ENCODE measurements at places on chromosomes 2 and 18. TPM values are rescaled to one million over a fixed set of nuclear protein-coding genes. Genes with fewer than 3 reads are reported as not detected.

DNA sequence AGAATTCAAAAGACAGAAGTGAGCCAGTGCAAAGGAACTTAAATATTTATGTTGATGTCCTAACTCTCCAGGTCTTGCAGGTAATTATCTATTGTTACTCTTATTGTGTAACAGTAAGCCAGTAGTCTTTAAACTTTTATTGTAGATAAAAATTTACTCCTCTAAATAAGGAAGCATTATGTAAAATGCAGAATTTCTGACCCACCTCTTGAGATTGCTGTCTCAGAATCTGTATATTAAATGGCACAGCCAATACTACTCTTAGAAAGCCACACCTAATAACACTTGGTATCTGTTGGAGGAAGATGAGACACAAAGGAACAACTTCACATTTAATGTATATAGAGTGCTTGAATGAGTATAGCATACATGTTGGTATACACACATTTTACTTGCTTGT is 613.5 kb upstream of the ZNF804A start:
- no peak for DNase-seq

DNA sequence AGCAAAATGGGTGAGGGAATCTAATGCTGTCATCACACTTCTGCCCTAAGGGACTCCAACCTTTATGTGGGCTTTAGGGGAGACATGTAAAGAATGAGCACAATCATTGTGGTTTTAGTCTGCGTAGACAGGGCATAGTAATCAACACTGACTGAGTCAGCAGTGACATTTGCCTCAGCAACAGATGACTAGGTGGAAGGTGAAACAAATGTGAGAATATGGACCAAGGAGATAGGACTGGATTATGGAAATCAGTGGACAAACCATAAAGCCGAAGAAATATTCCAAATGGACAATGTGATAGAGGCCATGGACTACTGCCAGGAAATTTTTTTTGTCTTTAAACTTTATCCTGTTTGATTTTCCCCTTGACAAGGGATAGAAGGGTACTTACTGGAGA is 83.9 kb downstream of the PDK1 start:
- no peak for DNase-seq

GRCh38 chr2:202035089-202035940 is 1.7 kb downstream of the FZD7 start:
- DNase-seq = peak; percentile 92

GRCh38 chr2:16020389-16021008 is 80.1 kb downstream of the MYCN start:
- DNase-seq = no peak

GRCh38 chr18:76679259-76679658 is 143.1 kb upstream of the ZNF236 start:
- no peak for DNase-seq

DNA sequence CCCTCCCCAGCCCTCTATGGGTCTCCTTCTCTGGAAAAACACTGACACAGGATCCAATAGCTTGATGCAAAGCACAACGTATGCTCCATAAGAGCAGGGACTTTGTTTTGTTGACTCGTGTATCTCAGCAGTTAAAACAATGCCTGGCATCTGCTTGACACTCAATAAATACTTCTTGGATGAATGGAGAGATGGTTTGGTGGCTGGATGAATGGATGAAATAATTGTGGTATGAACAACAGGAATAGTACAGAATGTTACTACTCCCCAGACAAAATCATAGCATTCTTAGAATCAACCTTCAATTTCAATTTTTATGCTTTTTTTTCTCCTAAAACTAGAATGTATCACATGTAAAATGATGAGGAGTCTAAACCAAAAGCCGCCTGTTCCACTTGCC is 57.4 kb downstream of the KCNE4 start:
- no peak for DNase-seq

DNA sequence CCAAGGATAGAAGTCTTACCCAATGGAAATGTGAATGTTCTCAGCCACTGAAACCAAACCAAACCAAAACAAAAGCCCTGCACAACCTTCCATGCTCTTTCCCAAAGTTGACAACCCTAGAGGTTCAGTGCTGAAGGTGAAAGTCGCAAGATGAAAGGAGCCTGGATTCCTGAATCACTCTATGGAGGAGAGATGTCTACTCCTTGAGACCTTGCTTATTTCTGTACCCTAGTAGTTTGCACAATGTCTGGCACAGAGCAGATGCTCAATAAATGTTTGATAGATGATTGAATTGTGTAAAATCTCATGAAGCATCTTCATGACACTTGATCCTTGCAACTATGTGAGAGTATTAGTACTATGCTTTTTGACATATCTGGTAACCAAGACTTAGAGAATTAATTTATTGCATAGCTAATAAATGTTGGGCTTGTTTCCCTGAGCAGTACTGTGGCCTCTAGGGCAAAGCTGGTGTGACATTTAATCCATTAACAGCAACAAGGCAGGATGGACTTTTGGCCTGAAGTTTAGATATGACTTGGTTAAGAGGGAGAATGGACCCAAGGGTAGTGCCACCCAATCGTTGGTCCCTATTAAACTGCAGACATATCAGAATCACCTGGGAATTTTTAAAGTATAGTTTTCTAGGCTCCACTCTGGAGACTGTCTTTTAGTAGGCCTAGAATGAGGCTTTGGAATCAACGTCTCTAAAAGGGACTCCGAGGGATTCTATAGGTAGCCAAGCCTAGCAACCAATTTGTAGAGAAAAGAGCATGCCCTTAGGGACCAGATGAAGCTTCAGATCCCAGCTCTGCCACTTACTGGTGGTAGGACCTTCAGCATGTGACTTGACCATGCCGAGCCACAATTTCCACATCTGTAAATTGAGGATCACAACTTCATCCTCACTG is 145.9 kb downstream of the DDX1 start:
- no peak for DNase-seq

TUBA3E gene
- not detected for total RNA-seq

CDK15 gene
- not detected for total RNA-seq

FHOD3 gene
- total RNA-seq = not detected

- no peak for DNase-seq
Measured at GRCh38 chr2:13009027-13009642, 292.4 kb downstream of the TRIB2 start.

GRCh38 chr2:42261518-42262195 is 92.5 kb downstream of the EML4 start:
- no peak for DNase-seq

- no peak for DNase-seq
Measured at GRCh38 chr2:9655441-9656269, 24.9 kb upstream of the YWHAQ start.
